ENCODE measurements at places on chromosomes 2 and 18.

DNA sequence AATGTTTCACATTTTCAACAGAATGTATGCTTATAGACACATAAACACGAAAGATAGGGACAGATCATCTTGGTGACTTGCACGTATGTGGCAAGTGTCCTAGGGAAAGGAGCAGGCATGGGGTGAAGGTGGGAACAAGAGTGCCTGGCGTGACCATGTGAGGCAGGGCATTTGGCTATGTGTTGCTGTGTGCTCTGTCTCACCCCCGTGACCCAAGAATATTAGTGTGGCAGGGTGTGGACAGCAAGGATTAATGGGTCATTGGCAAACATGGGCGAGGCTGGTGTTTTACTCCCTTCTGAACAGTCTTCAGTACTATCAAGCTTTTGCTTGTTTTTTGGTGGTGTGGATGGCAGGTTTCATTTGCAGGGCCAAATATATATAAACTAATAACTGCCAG is 1.3 kb upstream of the VWA3B start:
- DNase-seq, result no peak

DNA sequence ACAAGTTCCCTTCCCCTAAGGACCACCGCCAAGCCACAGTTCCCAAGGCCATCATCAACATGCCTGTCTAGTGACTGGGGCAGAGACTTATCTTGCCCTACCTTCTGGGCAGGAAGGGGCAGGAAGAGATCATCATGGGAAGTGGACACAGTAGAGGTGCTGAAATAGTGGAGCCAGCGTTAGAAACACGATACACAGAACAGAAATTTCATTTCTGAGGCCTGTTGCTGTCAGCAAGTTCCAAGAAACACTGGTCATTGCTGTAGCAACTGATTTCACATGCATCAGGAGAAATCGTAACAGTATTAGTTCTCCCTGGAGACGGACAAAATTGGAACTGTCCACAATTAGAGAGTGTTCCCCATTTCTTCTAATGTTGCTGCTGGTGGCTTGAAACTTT is 83.0 kb downstream of the COLEC12 start:
- no peak for DNase-seq

GRCh38 chr18:28837100-28837499 is 660.2 kb upstream of the CDH2 start:
- DNase-seq, result no peak

DNA sequence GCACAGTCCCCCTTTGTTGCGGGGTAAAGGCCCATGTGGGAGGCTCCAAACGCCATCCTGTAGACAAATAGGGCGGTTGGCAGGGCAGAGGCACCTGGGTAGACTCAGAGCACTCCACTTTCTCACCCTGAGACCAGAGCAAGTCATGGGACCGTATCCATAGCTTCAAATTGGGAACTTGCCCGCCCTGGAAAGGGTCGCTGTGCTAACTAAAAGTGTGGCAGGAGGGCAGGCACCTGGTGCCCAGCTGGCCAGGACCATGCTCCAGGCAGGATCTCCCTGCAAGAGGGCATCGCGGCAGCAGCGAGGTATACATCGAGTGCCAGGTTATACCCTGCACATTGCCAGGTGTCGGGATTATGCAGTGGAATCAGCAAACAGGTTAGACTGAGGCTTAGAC is 20.8 kb upstream of the SCLY start:
- no peak for DNase-seq

DNA sequence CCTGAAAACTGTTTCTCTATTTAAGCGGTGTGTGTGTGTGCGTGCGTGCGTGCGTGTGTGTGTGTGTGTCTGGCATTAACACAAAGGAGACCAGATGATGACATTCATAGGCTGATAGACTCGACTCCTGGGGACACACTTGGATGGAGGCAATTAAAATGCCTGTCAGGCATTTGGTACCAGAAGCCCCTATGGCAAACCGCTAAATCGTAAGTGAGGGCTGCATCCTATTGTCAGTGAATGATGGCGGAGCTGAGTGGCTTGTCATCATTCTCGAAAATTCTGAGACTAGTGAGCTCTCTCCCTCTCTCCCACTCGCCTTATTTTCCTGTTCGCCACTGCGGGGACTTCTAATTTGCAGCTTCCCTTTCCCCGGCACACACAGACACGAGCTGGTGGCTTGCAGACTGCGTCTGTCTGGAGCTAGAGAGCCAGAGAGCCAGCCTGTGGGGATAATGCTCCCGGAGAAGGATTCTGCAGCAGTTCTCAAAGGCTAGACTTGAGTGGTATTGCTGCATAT is 155.4 kb downstream of the MAP2 start:
- DNase-seq, result no peak

Measured in activated T-cell treated with anti-CD3 and anti-CD28 coated beads for 24 hours (primary cell).